Tibial nerve (tissue), 4 donors: ENCODE measurements at places on chromosomes 1 and 21. TPM values are rescaled to one million over a fixed set of nuclear protein-coding genes. Genes with fewer than 3 reads are reported as not detected.
A peak's percentile ranks its signal among the peaks of the same experiment; 100 is the strongest.

DNA sequence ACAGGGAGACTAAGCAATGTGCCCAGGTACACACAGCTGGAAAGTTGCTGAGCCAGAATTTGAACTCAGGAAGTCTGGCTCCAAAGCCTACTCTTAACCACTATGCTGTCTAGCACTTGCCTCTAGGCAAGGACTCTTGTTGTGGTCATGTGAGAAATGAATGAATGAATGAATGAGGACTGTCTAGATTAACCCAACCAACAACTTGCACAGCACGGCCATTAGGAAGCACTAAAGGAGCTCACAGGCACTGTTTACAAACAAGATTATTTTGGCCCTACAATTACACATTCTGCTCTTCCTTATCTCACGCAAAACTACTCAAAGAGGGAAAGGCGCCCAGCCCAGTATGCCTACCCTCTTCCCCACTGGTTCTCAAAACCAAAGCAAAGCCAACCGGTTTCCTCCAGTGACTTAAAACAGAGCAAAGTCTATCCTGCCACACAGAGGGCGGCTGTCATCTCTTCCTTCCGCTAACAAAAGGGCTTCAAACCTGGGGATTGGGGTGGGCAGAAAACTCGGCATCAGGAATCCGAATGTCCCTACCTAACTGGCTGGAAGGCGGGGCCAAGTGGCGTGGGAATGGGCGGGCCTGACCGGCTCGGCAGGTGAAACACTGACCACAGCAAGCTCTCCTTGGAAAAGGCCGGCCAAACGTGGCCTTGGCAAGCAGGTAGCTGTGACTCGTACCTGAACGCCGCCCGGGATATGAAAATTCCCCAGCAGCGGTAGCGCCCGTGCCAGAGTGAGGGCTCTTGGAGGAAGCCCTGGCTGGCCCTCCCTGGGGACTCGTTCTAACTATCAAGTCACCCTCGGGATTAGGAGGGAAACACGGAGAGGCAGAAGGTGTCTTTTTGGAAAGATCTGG is 948 bp downstream of the STK40 start:
- peak overlapping the region; percentile 97 for H3K27ac ChIP-seq
- H3K4me1 ChIP-seq, result no peaks in the 10 kb centered on the region
- no peaks in the 10 kb centered on the region for H3K27me3 ChIP-seq

The RER1 gene
- 76.8 TPM for total RNA-seq

GRCh38 chr1:6180707-6181311 is 688 bp upstream of the CHD5 start:
- H3K27me3 ChIP-seq, result peaks cover 41% of the 10 kb centered on the region
- H3K4me1 ChIP-seq, result peaks cover 17% of the 10 kb centered on the region
- no peak for DNase-seq
- H3K27ac ChIP-seq, result no peak overlapping the region

The TOE1 gene
- total RNA-seq, result 16.7 TPM

GRCh38 chr1:11132563-11133293 is 33.1 kb upstream of the EXOSC10 start:
- peak overlapping the region; percentile 48 for H3K27ac ChIP-seq
- H3K4me3 ChIP-seq, result no peak overlapping the region
- H3K27me3 ChIP-seq, result no peaks in the 10 kb centered on the region
- H3K4me1 ChIP-seq, result no peaks in the 10 kb centered on the region
- H3K36me3 ChIP-seq, result peaks cover 80% of the 10 kb centered on the region
- DNase-seq, result no peak

- peaks cover 6% of the 10 kb centered on the region for H3K4me1 ChIP-seq
- no peaks in the 10 kb centered on the region for H3K36me3 ChIP-seq
- peak overlapping the region; percentile 85 for H3K27ac ChIP-seq
- peak; percentile 6 for DNase-seq
These were observed 630 bp downstream of the ACP6 start for GRCh38 chr1:147669469-147670318.

The PLEKHO1 gene
- 41.6 TPM for total RNA-seq

GRCh38 chr1:55232448-55233144 is 17.4 kb upstream of the USP24 start:
- no peaks in the 10 kb centered on the region for H3K4me1 ChIP-seq
- H3K4me3 ChIP-seq, result no peak overlapping the region
- H3K27ac ChIP-seq, result no peak overlapping the region
- DNase-seq, result no peak
- no peaks in the 10 kb centered on the region for H3K27me3 ChIP-seq
- H3K36me3 ChIP-seq, result no peaks in the 10 kb centered on the region

The LENEP gene
- total RNA-seq, result 1.5 TPM

- DNase-seq, result no peak
- H3K27ac ChIP-seq, result no peak overlapping the region
- H3K4me1 ChIP-seq, result no peaks in the 10 kb centered on the region
- H3K36me3 ChIP-seq, result no peaks in the 10 kb centered on the region
These were observed 1086.9 kb upstream of the TMPRSS15 start for GRCh38 chr21:19490481-19490880.

- no peaks in the 10 kb centered on the region for H3K36me3 ChIP-seq
- no peaks in the 10 kb centered on the region for H3K4me1 ChIP-seq
- no peak for DNase-seq
- peak overlapping the region; percentile 32 for H3K27ac ChIP-seq
- H3K27me3 ChIP-seq, result no peaks in the 10 kb centered on the region
These were observed 27.3 kb downstream of the WNT9A start for GRCh38 chr1:227920426-227920825.

The TINAGL1 gene
- 192 TPM for total RNA-seq

DNA sequence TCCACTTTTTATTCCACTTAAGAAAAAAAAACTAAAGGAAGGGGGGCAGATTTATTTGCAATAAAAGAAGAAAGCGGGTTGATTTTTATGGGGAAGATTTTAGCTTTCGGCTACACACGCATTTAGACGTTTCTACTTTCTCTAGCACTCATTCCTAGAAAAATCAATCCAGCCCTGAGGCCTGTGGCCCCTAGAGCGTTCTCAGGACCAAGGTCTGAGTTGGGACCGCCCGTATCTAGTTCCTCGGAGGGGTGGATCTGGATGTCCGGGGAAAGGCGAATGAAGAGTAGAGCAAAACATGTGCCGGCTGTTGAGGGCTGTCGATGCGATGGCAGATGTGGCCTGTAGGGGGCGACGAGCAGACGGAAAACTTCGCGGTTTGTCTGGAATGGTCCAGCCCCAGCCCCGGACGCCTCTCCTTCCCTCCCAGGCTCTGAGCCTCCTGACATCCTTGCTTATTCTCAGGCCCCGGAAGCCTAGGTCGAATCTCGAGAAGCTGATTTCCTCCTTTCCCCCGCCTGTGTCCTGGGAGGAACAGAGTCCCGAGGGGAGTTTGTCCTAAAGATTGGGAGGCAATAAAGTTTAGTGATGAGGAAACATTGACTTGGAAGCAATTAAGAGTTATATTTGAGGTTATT is 5.2 kb downstream of the FOXD3 start:
- peaks cover 95% of the 10 kb centered on the region for H3K27me3 ChIP-seq
- H3K36me3 ChIP-seq, result no peaks in the 10 kb centered on the region
- H3K4me1 ChIP-seq, result peaks cover 33% of the 10 kb centered on the region

DNA sequence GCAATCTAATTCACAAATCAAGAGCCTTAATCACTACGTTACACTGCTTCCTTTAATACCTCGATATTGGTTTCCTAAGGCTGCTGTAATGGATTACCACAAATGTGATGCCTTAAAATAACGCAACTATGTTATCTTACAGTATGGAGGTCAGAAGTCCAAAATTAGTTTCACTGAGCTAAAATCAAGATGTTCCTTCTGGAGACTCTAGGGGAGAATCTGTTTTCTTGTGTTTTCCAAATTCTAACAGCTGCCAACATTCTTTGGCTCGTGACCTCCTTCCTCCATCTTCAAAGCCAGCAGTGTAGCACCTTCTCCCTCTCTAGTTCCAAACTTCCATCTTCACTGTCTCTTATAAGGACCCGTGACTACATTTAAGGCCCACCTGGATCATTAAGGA is 335.0 kb upstream of the NFIA start:
- no peak overlapping the region for H3K27ac ChIP-seq
- DNase-seq, result no peak
- H3K4me1 ChIP-seq, result no peaks in the 10 kb centered on the region
- no peak overlapping the region for H3K4me3 ChIP-seq

The PROK1 gene
- 6.9 TPM for total RNA-seq

DNA sequence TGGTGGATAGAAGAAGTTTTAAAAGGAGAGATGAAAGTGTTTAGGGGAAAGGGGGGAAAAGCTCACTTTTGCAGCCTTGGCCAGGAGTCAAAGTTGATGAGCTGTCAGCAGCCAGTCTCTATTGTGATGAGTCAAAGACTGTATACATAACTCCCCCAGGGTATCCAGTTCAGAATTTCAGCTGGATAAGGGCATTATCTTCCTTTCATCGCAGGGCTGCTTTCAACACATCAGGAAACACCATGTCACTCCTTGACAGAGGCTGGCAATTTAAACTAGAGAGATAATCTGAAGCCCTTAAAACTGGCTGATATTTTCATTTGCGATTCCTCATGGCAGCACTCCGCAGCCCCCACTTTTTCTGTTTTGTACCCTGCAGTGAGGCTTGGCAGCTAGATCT is 328.5 kb downstream of the TBX15 start:
- H3K27me3 ChIP-seq, result no peaks in the 10 kb centered on the region
- H3K27ac ChIP-seq, result no peak overlapping the region
- no peaks in the 10 kb centered on the region for H3K36me3 ChIP-seq
- DNase-seq, result no peak

- no peaks in the 10 kb centered on the region for H3K27me3 ChIP-seq
- no peaks in the 10 kb centered on the region for H3K4me1 ChIP-seq
- no peaks in the 10 kb centered on the region for H3K36me3 ChIP-seq
- no peak for DNase-seq
- no peak overlapping the region for H3K27ac ChIP-seq
- H3K4me3 ChIP-seq, result no peak overlapping the region
These were observed 87.9 kb downstream of the SUSD4 start for GRCh38 chr1:223276029-223276428.
